Stimulated activated CD4-positive, alpha-beta T cell treated with anti-CD3 and anti-CD28 coated beads, TNF-alpha, amount 100 ng/mL, for 1 hour (primary cell): ENCODE measurements at places on chromosomes 11 and 22.

DNA sequence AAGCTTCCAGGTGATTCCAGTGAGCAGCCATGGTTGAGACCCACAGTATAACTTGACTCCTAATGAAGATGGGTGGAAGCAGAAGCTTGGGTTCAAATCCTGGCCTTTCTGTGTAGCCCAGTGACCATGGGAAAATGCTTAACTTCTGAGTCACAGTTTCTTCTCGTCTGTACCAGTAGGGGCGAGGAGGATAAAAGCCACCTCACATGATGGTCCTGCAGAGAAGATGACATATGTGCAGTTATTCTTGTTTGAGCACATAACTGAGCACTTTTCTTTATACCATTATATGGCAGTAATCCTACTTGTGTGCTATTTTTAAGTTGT lies 4.9 kb downstream of the TMEM109 start:
- DNase-seq: no peak

GRCh38 chr11:68334923-68335322 lies 22.5 kb downstream of the LRP5 start:
- no peak for DNase-seq

DNA sequence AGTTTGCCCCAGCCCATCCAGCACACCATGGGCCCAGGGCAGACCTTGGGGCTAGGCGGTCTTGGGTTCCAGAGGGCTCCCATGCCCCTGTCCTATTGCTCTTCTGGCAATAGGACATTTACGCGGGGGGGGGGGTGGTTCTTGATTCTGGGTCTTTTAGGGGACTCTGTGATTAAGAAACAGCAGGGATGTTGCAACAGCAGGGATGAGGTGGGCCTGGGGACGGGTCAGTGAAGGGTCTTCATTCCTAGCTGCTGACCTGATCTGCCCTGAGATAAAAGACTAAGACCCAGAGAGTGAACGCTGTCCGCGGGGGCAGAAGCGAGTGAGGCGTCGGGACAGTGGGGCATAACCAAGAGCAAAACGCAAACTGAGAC lies 418 bp upstream of the ADAMTS15 start:
- DNase-seq: no peak

DNA sequence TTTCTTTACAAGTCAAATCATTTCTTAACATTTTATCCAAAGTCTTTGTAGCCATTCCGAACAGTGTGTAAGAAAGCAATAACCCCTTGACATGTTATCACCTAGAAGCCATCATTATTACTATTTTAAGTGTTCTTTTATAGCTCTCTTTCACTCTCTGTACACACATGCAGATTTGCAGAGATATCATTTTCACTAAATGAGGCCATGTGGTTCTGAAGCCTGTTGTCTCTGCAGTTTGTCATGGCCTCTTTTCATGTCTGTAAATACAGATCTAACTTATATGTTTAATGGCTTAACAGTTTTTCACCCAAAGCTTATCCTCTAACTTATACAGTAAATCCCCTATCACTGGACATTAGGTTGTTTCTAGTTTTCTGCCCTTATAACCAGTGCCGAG lies 166.8 kb downstream of the MYO18B start:
- DNase-seq: no peak

GRCh38 chr22:37972527-37972926 lies 11.8 kb downstream of the SOX10 start:
- DNase-seq: no peak

- DNase-seq: no peak
Measured at GRCh38 chr11:95033051-95033450, 8.0 kb downstream of the KDM4E start.

- DNase-seq: no peak
Measured at GRCh38 chr11:70900540-70900939, 351.8 kb downstream of the SHANK2 start.
